Stimulated activated CD8-positive, alpha-beta memory T cell treated with anti-CD3 and anti-CD28 coated beads, Interleukin-4, amount 100 ng/mL, for 1 hour (primary cell): ENCODE measurements at places on chromosomes 3 and 15.

DNA sequence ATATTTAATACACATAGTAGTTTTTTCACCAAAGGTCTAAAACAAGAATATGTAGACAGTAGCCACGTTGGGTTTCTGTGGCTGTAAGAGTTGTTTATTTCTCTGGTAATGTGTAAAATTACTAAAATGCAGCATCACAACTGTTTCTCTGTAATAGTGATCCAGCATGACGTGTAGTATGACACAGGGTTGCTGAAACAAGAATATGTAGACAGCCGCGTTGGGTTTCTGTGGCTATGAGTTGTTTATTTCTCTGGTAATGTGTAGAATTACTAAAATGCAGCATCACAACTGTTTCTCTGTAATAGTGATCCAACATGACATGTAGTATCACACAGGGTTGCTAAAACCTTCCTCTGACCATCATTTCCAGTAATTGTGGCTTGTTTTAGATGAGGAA lies 153.6 kb upstream of the ZNF717 start:
- DNase-seq, result no peak

DNA sequence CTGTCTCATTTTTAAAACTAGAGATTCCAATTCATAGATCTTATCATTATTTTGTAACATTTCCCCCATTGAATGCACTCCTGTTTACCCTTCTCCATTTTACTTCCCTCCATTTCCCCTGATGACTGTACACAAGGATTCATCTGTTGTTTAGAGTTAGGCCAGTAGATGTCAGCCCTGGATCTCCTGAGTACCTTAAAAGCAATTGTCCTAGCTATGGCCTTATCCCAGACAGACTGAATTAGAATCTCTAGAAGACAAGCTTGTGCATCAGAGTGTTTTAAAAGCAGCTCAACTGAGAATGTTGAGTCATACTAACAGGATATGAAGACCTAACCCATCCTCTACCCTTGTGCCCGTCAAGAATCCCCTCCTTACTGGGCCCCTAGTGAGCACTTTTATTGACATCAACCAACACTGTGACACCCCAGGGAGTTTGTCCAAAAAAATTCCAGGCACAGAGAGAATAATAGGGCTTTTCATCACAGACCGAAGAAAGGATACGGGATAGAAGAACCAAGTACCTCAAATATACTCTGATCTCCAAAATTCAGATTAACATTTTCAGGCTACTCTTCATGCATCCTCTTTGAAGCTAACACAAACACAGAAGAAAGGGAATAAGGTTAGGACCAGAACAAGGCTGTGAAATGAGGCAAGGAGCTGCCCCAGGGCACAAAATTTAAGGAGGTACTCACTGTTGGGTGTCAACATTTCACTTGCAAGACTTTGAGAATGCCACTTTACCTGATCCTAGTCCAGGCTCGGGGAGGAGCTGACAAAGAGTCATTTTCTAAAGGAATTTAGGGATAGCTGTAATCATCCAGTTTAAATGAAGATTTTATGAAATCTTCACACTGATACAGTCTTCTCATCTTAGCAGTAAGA lies 17.1 kb downstream of the ZBED2 start:
- DNase-seq, result no peak

GRCh38 chr3:116743062-116743461 lies 33.5 kb downstream of the TUSC7 start:
- DNase-seq, result no peak

DNA sequence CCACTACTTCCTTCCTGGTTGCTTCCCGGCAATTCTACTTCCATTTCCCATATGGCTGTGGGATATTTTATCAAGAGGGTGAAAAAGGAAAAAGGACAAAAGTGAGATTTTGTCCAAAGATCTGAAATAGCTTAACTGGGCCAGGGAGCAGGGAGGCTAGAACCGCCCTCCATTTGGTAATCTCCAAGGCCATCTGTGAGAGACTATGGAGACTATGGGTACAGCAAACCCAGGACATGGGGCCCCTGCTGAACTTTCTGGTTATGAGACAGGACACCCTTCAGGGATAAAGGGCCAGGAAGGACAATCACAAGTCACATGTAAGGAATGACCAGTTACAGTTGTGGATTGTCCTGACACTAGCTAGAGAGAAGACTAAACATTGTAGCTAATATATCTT lies 24.3 kb downstream of the ZSCAN2 start:
- DNase-seq, result no peak

DNA sequence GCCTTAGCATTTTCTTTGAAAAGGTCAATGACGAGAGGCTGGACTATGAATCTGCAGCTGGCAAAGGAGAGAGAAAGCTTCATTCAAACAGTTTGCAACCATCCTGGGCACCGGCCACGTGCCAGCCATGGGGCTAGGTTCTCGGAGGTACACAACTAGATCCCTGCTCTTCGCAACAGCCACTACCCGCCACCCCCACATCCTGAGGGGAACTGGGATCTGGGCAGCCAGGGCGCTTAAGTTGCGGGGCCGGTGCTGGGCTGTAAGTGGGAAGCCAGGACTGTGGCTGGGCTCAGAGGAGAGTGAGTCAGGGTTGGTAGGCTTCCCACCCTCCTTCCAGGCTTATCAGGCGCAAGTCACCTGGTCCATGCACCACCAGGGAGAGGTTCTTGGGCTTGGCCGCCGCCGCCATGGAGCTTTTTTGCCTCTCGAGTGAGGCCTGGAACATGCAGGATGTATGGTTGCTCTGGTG lies 95.0 kb upstream of the TERB2 start:
- no peak for DNase-seq

DNA sequence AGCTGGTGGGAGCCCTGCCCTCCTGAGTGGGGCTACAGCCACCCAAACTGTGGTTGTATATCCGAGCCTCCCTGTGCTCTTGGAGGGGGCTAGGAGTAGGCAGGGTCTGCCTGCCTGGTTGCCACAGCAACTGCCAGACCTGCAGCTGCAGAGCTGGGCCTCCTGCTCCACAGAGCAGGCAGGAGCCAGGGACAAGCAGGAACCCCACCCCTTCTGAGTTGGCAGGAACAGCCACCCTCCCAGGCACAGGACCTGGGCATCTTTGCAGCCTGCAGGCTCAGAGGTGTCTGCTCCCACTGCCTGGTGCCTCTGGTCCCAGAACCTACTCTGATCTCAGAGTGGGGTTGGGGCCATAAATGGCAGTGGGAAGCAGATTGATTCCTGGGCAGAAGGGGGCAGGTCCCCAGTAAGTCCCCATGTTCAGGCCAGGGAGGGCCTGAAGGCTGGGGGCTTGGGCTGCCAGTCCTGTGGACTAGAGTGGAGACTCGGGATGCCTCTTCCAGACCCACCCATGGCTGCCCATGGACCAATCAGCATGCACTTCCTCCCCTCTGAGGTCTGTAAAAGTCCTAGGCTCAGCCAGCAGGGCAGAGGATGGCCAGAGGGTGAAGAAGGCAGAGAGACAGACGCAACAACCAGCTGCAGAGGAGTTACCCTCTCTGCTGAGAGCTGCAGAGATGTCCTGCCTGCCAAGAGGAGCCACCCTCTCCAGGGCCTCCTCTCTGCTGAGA lies 10.3 kb upstream of the LRRC31 start:
- no peak for DNase-seq

DNA sequence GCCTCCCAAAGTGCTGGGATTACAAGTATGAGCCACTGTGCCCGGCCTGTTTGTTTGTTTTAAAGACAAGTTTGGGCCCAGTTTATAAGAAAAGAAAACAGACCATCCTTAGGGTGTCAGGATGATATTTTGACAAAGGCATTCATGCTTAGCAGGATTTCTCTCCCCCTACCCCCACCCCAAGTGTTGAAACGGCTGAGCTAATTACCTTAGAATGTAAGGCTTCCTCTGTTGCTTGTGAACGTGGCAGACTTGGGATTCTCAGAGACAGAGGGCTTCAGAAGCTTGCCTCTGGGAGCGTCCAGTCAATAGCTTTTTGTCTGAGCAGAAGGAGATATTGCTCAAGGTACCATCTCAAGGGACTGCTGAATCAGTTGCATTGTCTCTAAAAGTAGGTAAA lies 24.0 kb downstream of the FLNB start:
- DNase-seq, result no peak

- DNase-seq, result no peak
Measured at GRCh38 chr3:37582086-37582485, 279.6 kb upstream of the CTDSPL start.

DNA sequence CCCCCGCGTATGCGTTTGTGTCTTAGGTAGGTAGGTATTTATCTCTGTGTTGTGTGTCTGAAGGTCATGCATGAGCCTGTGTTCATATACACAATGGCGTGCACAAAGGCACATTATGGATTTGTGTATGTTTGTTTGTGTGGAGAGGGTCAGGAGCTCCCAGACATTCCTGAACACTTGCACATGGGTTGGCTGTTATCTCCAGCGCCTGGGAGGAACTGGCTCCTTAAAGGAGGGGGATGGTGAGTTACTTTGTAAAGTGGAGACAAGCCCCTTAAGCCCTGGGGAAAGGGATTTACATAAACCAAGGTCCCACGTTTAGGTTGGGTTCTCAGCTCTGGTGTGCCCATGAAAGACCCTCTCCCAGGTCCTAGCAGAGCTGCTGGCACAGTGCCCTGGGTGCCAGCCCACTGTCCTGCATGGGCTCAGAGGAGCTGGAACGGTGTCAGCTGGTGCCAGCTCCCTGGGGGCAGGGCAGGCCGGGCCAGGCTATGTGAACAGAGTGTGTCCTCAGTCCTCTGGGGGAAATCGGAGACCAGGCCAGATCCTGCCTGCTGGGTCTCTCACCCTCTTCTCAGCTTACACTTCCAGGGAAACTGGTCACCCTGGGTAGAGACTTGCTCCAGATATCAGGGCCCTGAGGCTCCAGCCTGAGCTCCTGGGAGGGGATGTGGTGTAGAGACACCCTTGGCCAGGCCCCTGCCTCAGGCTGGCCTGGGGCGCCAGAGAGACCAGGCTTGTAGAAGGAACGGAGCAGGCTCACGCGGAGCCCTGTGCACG lies 25.1 kb downstream of the SNX33 start:
- no peak for DNase-seq

- no peak for DNase-seq
Measured at GRCh38 chr15:82043130-82043673, 2.6 kb downstream of the MEX3B start.

- no peak for DNase-seq
Measured at GRCh38 chr3:131216330-131216729, 165.2 kb upstream of the NUDT16 start.

- no peak for DNase-seq
Measured at GRCh38 chr3:62525281-62525680, 151.9 kb upstream of the FEZF2 start.

DNA sequence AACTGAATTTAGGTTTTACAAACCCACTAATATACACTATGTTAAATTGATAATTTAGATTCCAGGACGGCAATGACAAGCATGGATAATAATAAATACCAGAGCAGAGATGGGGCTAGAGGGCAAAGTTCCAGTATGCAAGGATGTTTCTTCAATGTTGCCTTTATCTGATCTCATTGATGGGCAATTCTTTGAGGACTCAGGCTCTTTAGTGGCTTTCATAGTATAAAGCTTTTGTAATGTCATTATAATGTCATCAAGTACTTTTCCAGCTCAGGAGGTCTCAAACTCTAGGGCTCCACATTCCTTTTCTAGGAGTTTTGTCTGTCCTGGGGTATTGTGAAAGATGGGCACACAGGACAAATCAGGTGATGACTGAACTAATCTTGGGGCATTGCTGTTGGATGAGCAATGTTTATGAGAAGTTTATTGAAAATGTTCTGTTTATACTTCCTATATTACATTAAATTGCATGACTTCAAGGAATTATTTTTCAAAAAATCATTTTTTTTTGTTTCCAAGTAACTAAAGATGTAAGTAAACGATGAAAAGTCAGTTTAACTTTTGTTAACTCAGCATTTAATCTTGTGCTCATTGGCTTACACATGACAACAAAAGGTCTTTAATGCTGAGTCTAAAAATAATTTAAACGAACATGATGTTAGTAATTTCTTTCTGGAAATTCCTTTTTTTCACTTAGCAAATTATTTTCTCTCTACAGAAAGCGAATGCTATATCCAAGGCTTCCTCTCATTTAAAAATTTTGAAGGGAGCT lies 116.4 kb downstream of the OXSM start:
- DNase-seq, result no peak

DNA sequence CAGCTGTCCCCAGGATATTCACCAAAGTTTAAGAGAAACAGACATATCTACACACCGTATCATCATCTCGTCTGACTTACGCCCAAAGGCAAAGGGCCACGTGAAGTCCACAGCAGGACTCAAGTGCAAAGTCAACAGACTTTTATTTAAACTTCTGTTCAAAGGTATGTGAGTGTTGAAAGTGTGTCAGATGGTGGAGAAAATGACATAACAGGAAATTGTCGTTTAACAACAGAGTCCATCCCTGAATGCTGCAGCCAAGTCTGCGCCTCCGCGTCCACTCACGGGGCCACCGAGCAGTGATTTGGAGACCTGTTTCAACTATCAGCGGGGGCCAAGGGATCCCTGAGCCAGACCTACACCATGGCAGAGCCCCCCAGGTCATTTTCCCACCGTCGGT lies 165.6 kb downstream of the XXYLT1 start:
- DNase-seq, result no peak

GRCh38 chr3:51340013-51340829 lies 44.9 kb upstream of the MANF start:
- DNase-seq, result no peak

DNA sequence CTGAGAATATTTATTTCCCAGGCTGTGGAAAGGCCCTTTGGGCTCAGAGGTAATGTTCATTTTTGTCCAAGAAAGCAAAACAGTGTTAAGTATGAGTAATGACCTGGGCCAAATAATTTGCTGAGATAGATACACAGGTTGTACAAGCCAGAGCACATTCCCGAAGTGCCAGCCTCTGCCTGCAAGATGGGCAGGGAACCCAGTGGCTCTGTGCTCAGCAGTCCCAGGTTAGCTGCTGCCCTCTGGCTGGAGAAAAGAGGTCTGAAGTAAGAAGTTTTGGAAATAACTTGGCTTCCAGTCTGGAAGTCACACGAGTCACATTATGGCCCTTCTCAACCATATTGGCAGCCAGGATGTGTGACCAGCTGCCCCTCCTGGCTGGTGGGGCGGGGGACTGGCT lies 20.2 kb downstream of the MYZAP start:
- no peak for DNase-seq

DNA sequence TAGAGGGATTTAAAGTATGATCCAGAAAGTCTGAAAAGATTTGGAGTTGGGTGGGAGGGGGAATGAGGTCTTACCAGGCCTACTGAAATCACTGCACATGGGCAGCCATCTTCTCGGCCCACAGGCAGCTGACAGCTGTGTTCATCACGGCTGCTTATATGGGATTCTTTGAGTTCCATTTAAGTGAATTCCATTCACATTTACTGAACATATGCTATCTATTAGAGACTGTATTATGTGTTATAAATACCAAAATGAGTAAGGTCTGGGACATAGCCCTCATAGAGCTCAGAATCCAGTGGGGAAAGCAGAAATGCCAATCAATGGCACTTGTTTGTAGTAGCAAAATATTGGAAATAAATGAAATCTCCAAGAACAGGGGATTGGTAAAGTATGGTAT lies 91.1 kb downstream of the TRIM42 start:
- DNase-seq, result no peak

GRCh38 chr3:18297126-18297525 lies 128.0 kb downstream of the SATB1 start:
- DNase-seq, result no peak
